ENCODE measurements at places on chromosomes 12 and 14. TPM values are rescaled to one million over a fixed set of nuclear protein-coding genes. Genes with fewer than 3 reads are reported as not detected.

CHFR gene
- 51.9 TPM for total RNA-seq

CSRP2 gene
- 64.3 TPM for total RNA-seq

TMEM179 gene
- not detected for total RNA-seq

KRT4 gene
- total RNA-seq = not detected

KLRG1 gene
- 0.43 TPM for total RNA-seq

All from fibroblast of villous mesenchyme (primary cell).